ENCODE measurements at places on chromosomes 6 and 20.

DNA sequence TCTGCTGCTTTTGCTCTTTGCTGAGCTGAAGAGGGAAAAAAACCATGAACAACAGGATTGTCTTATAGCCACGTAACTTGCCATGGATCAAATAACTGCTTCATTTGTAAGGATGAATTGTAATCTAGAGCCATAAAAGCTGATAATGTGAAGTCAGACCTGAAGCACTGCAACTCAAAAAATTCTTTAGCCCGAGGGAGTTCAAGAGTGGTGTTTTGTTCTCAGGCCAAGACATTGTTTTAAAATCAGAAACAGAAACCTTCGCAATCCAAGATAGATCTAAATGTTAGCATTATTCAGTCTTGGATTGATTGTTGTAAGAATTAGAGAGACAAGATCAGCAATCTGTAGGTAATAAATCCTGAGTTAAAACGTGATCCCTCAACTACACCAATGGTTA is at the start of gene TRAPPC3L:
Gene TRAPPC3L, minus strand, starts transcription at position 34 of the 400 bp plus-strand sequence. CDS start 170 bp downstream, outside the sequence.
- no peak for DNase-seq

DNA sequence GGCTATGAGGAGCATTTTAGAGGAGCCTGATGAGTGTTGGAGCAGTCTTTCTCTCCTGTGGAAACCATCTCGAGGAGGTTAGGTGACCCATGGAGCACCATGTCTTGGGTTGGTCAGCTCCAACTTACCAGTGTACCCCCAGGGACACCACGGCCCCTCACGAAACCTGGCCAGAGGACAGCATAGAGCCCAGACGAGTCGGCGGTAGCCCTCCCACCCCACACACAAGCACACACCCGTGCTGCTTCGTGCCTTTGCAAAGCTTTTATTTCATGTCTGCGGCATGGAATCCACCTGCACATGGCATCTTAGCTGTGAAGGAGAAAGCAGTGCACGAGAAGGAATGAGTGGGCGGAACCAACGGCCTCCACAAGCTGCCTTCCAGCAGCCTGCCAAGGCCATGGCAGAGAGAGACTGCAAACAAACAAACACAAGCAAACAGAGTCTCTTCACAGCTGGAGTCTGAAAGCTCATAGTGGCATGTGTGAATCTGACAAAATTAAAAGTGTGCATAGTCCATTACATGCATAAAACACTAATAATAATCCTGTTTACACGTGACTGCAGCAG is 53.6 kb downstream of the EZR start:
- no peak for DNase-seq

- no peak for DNase-seq
Observed at GRCh38 chr6:107750176-107750797, 73.8 kb downstream of the SCML4 start.

DNA sequence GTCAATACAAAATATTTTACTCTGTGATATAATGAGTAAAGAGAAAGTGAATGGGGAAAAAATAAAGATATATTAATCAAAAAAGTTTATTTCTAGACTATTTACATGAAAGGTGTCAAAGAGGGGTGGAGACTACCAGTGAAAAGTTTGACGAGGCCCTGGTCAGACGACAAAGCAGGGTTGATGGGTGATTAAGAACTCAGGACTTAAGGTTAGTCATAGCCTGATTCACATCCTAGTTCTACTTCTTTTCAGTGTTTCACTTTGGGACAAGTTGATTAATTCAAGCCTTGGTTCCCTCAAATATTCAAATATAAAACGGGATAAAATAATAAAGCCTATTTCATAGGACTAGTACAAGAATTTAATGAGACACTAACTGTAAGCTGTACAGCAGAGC is 178.2 kb upstream of the HS3ST5 start:
- DNase-seq, result no peak

- DNase-seq, result no peak
Observed at GRCh38 chr6:156767603-156768467, 9.3 kb upstream of the ARID1B start.

DNA sequence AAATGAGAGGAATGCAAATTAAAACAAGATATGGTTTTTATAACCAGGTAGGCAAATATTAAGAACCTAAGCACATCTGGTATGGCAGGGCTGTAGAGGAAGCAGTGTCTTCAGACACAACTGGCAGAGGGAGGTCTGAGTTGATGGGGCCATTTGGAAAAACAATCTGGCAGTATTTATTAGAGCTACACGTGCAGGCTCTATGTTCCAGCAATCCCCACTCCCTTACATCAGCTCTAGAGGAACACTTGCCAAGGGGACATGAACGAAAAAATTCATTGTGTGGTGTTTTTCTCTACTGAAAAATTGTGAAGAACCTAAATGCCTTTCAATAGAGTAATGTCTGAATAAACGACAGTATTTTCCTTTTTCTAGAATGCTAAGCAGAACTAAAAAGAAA is 111.6 kb upstream of the EDN1 start:
- no peak for DNase-seq

DNA sequence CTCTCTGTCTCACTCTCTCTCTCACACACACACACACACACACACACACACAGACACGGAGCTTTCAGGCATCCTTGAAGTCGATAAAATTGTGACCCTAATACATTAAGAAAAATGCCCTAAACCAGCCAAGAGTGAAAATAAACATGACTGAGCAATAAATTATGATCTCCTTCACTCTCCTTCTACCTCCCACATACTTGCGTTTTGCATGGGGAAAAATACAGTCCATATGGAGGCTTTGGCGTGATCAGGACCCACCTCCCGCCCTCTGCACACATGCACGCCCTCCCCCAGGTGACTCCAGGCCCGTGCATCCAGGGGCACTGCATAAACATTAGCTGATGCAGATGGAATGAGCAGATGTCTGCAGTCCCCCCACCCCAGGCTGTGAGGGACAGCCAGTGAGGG is 114.2 kb upstream of the JARID2 start:
- DNase-seq, result no peak

DNA sequence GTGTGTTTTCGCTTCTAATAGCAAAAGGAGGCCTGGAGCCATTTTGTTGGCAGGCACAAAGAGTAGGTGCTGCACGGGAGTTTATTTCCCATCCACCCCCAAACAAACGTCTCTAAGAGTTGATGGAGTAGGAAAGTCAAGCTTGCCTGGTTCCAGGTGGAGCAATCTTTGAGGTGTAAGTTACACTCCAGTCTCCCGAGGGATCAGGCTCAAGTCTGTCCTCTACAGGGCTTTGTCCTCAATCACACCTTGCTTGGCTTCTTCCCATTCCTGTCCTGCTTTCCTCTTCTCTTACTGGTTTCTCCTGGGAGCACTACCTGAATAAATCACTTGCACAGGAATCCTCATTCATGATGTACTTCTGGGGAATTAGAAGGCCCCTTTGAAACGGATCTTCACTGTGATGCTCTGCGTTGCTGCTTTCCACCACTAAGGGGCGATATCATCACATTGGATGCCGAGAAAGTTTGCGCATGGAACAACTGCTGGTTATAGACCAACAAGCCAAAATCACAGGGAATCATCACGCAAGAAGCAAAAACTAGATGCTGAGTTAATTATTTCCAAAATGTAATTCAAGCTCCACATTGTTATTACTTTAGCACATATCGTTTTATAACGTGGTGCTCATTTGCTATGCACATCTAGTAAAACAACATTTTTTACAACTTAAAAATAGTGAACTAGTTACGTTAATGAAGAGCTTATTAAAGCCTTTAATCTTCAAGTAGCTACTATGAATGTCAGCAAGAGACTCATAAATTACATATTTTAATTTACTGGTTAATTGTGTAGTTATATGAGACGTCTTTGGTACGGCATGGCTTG is 156.8 kb downstream of the DNAH8 start:
- DNase-seq, result peak; percentile 77

- DNase-seq, result peak; percentile 50
Observed at GRCh38 chr6:41638002-41638934, at the start of gene MDFI. Gene MDFI, plus strand, starts transcription at chr6:41638468. Its CDS starts 282 bp downstream, at chr6:41638750.

DNA sequence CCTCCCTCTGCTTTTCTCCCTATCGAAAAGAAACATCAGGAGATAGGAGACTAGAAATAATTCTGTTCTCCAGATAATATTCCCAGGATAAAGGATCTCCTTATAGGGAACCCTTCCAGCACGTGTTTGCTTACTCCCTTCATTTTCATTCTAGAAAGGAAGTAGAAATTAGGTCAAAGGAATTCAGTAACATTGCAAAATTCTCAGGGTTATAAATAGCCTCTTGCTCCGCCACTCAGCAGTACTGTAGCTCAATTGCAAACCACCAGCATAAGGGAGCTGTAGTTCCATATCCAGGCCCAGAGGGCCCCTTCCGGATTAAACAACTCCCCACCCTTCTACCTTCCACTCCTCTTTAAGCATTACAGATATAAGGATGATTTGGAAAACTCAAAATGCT is 6.2 kb downstream of the ELMO2 start:
- DNase-seq, result no peak

DNA sequence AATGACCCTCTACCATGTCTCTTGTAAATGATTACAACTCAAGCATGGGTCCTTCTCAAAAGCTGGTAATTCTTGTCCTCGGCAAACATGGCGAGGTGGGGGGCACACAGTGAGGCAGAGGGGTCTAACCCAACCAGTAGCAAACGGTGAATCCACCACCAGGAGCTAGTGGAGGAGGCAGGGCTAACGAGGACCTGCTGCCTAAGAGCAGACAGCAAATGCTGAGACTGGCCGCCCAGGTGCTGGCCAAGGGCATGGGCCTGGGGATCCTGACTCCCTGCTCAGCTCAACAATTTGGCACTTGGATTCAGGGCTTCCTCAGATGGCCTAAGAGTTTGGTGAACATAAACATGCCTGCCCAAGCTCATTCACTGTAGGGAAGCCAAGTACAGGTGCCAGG is 18.4 kb downstream of the PCIF1 start:
- DNase-seq, result no peak

GRCh38 chr6:159727717-159728445 is 575 bp downstream of the WTAP start:
- no peak for DNase-seq

- no peak for DNase-seq
Observed at GRCh38 chr6:150606168-150606591, 6.5 kb downstream of the PLEKHG1 start.
